Stimulated activated CD4-positive, alpha-beta T cell treated with anti-CD3 and anti-CD28 coated beads, TNF-alpha, amount 100 ng/mL, for 1 hour (primary cell): ENCODE measurements at places on chromosomes 3 and 15.

GRCh38 chr3:56754741-56755417 is 46.9 kb downstream of the ARHGEF3 start:
- DNase-seq = no peak

GRCh38 chr3:161250116-161250515 is 29.0 kb downstream of the NMD3 start:
- DNase-seq = no peak

GRCh38 chr3:15903164-15903563 is 105.4 kb upstream of the ANKRD28 start:
- no peak for DNase-seq

DNA sequence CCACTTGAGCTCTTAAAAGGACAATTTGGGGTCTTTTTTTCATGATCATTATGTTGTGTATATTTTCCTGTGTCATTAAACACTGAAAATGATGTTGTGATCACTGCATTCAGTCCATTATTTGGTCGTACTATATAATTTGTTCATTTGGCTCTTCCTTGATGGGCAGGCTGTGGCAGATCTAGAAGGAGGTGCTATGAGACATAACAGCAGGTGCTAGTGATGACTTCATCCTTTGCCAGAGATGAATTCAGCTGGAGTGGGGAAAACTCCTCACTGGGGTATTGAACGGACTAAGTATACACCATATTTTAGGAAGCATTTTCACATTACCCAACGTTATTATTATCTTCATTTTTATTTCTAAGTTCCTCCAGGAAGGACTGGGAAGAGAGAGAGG is 12.0 kb downstream of the CMTM7 start:
- DNase-seq = no peak

DNA sequence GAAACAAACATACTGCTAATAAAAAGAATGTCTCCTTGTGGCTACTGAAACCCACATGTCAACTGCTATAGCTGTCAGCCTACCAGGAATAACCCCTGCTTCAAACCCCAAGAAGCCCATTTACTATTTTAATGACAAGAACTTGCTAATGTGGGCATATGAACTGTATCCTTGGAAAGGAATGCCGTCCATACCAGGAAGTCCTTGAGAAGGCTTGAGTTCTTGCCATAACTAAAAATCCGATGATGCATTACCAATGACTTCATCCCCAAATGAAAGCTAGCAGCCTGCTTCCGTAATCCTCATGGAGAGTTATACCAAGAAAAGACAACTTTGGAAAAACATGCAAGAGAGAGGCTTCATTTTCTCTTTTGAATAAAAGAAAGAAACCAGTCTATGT is 34.8 kb downstream of the MINDY4B start:
- DNase-seq = no peak

DNA sequence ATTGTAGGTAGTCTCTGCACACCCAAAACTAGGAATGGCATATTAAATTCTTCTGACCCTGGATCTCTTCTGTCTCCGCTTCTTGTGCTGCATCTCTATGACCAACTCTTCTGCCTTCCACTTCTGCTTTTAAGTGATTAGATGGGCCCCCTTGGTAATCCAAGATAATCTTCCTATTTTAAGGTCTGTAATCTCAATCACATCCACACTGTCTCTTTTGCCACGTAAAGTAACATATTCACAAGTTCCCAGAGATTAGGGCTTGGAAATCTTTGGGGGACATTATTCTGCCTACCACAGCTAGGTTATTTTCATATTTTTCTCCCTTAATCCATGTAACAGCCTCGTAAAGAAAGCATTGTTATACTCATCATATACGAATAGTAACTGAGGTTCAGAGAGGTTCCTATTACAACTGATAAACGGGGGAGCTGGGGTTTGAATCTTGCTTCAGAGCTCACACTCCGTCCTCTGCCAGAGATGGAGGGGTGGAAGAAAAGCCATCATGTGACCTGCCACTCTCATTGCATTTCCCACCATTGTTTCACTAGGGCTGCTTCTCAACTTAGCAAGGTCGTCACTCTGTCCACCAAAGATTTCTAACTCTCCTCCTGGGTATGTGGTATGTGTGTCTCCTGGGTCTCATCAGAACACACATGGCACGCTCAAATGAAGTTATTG is 6.6 kb upstream of the CD47 start:
- no peak for DNase-seq

GRCh38 chr15:39084674-39085530 is 496.0 kb upstream of the THBS1 start:
- DNase-seq = no peak
